ENCODE measurements at places on chromosomes 1 and 21.

GRCh38 chr1:163130225-163130856, 61.2 kb downstream of the RGS4 start:
- no peak for DNase-seq

DNA sequence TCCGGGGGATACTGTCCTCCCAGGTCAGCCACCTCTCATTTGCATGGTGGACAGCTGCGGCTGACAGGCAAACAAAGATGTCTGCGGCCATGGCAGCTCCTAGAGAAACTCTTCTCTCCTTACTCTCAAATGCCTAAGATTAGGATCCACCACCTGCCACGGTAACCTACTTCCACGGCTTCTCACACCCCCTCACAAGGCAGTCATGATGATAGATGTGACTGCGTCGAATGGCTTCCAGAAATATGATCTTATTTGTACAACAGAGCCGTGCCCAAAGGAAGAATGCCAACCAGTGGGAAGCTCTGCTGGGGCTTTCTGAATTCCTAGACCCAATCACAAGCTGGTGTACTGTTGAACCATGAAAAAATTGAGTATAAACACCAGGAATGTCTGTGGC, 73.4 kb downstream of the BACE2 start:
- DNase-seq, result no peak

GRCh38 chr21:33820798-33821197, 94.8 kb downstream of the ATP5PO start:
- no peak for DNase-seq

GRCh38 chr21:46022551-46023525, 41.3 kb downstream of the COL6A1 start:
- DNase-seq, result no peak

- DNase-seq, result no peak
Observed at GRCh38 chr1:11100149-11100493, 452 bp upstream of the EXOSC10 start.

- no peak for DNase-seq
Observed at GRCh38 chr1:60069691-60070090, 3.9 kb downstream of the C1orf87 start.

DNA sequence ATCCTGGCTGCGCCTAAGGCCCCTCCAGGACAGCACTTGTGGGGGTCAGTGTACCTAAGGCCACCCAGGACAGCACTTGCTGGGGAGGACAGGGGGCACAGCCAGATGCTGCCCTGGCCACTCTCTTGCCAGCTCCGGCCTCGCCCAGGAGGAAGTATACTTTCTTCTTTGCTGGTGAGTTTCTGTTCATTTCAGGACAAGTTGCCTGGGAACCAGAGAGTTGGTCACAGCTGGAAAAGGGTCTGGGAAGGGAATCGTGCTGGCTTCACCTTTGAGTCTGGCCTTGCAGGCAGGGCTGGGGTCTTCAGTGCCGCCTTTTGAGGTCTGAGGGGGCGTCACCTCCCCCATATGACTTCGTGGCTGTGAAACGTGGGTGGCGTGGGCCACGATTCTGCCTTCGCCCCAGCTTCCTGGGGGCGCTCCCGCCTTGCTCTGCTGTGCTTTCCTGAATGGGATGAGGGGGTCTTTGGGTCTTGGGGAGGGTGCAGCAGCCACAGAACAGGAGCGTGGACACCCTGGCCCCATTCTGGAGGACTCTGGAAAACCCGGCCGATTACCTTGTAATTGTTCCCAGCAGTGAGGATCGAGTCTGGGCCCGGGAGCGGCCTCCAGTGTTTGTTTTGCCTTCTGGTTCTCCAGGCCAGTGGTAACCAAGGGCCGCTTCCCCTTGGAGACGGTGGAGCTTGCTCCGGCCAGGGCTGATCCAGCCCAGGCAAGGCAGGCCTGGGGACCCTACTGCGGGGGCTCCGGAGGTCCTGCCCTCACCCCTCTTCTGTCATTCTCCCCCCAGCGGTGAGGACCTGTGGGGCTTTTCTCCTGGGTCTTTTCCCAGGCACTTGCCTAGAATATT, 45.9 kb downstream of the SPSB1 start:
- DNase-seq, result no peak

DNA sequence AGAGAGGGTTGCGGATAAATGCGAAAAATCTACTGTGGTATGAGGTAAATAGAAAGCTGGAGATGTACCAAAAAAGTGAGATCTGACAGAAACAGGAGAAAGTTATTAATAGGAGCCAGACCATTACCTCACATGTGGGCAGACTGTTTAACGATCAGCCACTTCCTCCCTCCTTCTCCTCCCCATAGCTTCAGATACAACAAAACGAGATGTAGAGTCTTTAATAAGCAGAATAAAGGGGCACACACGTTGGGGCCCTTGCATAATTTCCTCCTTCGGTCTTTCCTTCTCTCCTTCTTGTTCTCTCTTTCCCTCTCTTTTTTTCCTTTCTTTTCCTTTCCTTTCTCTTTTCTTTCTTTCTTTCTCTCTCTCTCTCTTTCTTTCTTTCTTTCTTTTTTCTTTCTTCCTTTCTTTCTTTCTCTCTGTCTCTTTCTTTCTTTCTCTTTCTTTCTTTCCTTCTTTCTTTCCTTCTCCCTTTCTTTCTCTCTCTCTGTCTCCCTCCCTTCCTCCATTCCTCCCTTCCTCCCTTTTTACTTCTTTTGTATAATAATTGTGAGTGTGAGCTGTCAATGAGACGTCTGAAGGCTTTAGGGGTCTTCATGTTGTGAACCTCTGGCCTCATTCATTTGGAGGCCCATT, 242.1 kb downstream of the GRIK1 start:
- peak; percentile 36 for DNase-seq

DNA sequence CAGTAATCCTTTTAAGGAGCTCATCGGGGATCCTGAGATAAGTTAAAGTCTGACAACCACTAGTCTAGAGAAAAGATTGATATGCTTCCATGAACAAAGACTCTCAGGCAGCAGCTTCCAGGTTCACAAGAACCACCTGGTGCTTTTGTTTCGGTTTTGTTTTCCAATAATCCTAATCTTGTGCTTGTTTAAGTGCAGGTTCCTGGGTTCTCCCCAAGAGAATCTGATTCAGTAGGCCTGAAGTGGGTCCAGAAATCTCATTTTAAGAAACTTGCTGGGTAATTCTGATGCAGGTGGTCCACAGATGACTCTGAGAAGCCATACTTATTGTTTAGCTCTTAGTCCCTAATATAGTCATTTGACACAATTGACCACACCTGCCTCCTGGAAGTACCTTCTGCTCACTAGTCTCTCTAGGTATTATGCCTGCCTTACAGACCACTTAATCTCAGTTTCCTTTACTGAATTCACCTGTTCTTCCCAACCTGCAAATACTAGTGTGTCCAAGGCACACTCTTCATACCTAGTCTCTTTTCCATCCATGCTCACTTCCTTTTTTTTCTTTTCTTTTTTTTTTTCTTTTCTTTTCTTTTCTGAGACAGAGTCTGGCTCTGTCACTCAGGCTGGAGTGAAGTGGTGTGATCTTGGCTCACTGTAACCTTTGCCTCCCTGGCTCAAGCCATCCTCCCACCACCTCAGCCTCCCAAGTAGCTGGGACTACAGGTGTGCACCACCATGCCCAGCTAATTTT, 20.5 kb upstream of the FRRS1 start:
- peak; percentile 32 for DNase-seq

- DNase-seq, result no peak
Observed at GRCh38 chr1:20237646-20238045, 51.3 kb upstream of the PLA2G2C start.

- no peak for DNase-seq
Observed at GRCh38 chr1:8506995-8507615, 189.2 kb downstream of the SLC45A1 start.

All from GM10248 (cell line).